ENCODE measurements at places on chromosomes 7 and 10.

GRCh38 chr7:133649593-133649992 is 396.7 kb downstream of the EXOC4 start:
- DNase-seq: no peak

DNA sequence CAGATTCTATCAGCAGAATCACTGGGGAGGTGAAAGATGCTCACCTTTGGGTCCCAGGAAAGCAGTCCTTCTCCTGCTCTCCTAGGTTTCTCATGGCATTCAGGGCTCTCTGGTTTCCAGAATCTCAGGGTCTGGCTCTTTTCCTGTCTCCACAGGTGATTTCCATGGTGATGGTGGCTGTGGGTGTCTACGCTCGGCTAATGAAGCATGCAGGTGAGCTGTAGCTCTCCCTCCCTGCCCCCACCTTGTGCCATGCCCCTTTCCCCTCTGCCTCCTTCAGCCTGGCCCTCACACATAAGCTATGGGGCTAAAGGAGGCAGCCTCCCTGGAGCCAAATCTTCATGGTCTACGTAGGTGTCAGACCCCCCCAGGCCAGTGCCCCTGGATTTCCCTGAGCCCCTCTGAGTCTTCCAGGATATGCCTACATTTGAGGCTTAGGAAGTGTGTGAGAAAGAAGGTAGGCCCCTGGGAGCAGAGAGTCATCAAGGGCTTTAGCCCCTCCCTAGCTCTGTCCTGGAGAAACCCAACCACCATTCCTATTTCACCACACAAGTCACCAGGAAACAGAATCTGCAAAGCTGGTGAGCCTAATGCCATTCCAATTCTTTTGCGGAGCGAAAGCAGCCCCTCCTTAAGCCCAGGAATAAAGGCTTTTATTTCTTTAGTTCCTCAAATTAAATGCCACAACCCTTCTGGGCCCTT is 17.2 kb downstream of the TSPAN33 start:
- no peak for DNase-seq

- no peak for DNase-seq
These were observed 560.8 kb downstream of the POM121L12 start for GRCh38 chr7:53596230-53596629.

- DNase-seq: no peak
These were observed 17.6 kb downstream of the RSU1 start for GRCh38 chr10:16799621-16800020.

DNA sequence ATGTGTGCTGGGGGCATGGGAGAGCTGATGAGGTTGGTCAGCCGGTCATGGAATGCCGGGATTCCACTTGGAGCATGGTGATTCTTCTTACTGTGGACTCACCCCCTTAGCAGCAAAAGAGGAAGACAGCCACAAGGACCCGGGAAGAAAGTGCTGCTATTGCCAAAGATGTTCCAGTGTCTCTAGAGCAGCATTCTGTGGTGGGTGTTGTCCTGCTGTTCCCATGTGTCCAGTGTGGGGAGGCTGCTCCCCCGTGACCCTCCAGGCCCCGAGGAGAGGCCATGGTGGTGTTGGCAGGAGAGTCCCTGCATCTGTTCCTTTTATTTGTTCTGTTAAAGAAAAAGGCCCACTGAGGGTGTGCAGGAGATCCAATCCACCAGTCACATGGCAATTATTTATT is 499.4 kb downstream of the RPS24 start:
- no peak for DNase-seq

GRCh38 chr10:77223526-77224460 is 413.8 kb downstream of the KCNMA1 start:
- no peak for DNase-seq

GRCh38 chr7:66348959-66349358 is 143.8 kb downstream of the TPST1 start:
- DNase-seq: no peak

Data from stimulated activated CD4-positive, alpha-beta T cell treated with anti-CD3 and anti-CD28 coated beads, TNF-alpha, amount 100 ng/mL, for 1 hour (primary cell).